ENCODE measurements at places on chromosomes 4 and X. TPM values are rescaled to one million over a fixed set of nuclear protein-coding genes. Genes with fewer than 3 reads are reported as not detected.

Gene NOA1
- 32.3 TPM for total RNA-seq

- H3K4me3 ChIP-seq, result no peak overlapping the region
- H3K36me3 ChIP-seq, result no peaks in the 10 kb centered on the region
- H3K27me3 ChIP-seq, result no peaks in the 10 kb centered on the region
- no peak overlapping the region for H3K27ac ChIP-seq
These were observed 17.2 kb downstream of the SPIN3 start for GRCh38 chrX:56978172-56978571.

GRCh38 chr4:115596265-115597001, 483.0 kb upstream of the NDST4 start:
- H3K36me3 ChIP-seq, result no peaks in the 10 kb centered on the region
- no peak overlapping the region for H3K4me3 ChIP-seq
- no peak for DNase-seq
- H3K27me3 ChIP-seq, result no peaks in the 10 kb centered on the region
- no peak overlapping the region for H3K27ac ChIP-seq

Gene CPZ
- 2.5 TPM for total RNA-seq

DNA sequence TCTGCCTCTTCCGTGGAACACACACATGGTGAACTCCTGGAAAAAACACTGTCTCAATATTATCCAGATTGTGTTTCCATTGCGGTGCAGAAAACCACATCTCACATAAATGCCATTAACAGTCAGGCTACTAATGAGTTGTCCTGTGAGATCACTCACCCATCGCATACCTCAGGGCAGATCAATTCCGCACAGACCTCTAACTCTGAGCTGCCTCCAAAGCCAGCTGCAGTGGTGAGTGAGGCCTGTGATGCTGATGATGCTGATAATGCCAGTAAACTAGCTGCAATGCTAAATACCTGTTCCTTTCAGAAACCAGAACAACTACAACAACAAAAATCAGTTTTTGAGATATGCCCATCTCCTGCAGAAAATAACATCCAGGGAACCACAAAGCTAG, 87.9 kb downstream of the TET2 start:
- no peaks in the 10 kb centered on the region for H3K27me3 ChIP-seq
- no peak overlapping the region for H3K4me3 ChIP-seq
- H3K36me3 ChIP-seq, result peaks cover 40% of the 10 kb centered on the region
- DNase-seq, result no peak
- H3K27ac ChIP-seq, result no peak overlapping the region

Gene SCD5
- 13.2 TPM for total RNA-seq

DNA sequence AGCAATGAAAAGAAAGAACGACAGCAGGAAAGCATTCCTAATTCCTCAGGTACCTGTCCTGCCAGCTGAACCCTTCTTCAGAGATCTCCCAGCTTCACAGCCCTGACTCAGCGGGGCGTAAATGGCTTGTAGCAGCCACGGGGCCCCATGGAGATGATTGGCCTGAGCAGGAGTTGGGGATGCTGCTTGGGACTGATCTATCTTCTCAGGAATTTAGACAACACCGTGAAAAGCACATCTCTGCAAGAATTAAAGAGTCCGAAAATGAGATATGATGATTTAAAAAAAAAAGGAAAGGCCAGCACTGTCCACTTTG, 22.5 kb upstream of the SLC25A4 start:
- H3K4me1 ChIP-seq, result no peaks in the 10 kb centered on the region
- DNase-seq, result no peak
- H3K27me3 ChIP-seq, result peaks cover 4% of the 10 kb centered on the region
- H3K4me3 ChIP-seq, result no peak overlapping the region
- no peak overlapping the region for H3K27ac ChIP-seq

DNA sequence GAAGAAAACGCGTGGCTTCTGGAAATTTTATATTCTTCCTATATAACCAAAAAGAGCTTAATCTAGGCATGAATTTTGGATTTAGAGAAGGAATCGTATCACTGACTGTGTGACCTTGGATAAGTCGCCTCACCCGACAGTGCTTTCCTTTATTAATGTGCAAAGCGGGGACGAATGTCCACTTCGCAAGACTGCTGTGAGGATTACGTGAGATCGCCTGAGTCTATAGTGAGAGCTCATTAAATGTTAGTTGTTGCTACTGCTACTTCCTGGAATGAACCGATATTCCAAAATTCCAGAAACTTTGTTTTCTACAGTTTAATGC, 448 bp upstream of the TBC1D8B start:
- H3K4me1 ChIP-seq, result no peaks in the 10 kb centered on the region
- no peak for DNase-seq
- H3K4me3 ChIP-seq, result peak overlapping the region; percentile 59

DNA sequence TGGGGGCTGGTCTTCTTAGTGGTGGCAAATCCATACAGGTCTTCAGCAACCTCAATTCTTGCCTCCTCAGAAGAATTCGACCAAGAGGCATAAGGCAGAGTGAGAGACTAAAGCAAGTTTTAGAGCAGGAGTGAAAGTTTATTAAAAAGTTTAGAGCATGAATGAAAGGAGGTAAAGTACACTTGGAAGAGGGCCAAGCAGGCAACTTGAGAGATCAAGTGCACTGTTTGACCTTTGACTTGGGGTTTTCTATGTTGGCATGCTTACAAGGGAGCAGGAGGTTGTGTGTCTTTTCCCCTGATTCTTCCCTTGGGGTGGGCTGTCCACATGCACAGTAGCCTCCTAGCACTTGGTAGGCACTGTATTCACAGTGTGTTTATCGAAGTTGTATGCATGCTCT, 91.2 kb downstream of the CPE start:
- no peaks in the 10 kb centered on the region for H3K36me3 ChIP-seq
- DNase-seq, result no peak
- no peak overlapping the region for H3K4me3 ChIP-seq
- no peaks in the 10 kb centered on the region for H3K4me1 ChIP-seq
- H3K27ac ChIP-seq, result no peak overlapping the region

DNA sequence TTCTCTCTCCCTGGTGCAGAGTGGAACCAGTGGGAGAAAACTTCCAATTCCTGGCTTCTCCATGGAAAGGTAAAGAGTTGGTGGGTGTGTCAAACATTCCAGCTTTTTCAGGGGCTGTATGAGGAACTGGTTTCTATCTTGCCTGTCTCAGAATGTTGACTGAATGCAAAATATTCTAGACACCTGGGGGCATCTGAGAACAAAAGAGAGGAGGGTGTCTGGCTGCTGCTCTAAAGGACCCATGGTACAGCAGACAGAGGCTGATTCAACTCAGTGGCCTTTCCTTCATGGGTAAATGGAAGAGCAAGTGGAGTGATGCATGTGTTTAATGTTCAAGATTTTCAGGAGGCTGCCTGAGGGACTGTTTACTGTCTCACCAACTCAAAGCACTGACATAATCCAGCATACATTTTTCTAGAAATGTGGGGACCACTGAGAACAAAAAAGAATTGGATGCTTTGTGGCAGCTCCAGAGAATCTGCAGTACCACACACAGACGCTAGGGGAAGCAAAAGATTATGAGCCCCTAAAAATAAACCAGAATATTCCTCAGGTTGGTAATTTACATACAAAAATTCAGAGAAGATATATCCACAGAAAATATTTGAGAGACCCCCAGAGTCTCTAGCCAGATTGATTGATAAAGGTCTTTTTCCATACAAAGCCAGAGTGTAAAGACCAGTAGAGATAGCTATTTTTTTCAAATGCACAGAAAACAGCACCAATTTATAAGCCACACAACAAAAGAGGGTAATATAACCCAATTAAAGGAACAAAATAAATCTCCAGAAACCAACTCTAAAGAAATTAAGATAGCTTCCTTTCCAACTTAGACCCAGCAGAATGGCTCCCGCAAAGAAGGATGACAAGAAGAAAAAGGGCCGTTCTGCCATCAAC, 48.0 kb upstream of the STARD8 start:
- no peaks in the 10 kb centered on the region for H3K4me1 ChIP-seq
- H3K27me3 ChIP-seq, result no peaks in the 10 kb centered on the region
- no peak overlapping the region for H3K4me3 ChIP-seq
- DNase-seq, result no peak
- no peaks in the 10 kb centered on the region for H3K36me3 ChIP-seq

GRCh38 chr4:99645036-99645435, 12.6 kb downstream of the C4orf54 start:
- no peak overlapping the region for H3K27ac ChIP-seq
- no peak overlapping the region for H3K4me3 ChIP-seq
- no peaks in the 10 kb centered on the region for H3K4me1 ChIP-seq
- peaks cover 2% of the 10 kb centered on the region for H3K27me3 ChIP-seq
- no peak for DNase-seq

Gene KLHL4
- not detected for total RNA-seq

Gene TMEM131L
- 20.4 TPM for total RNA-seq

DNA sequence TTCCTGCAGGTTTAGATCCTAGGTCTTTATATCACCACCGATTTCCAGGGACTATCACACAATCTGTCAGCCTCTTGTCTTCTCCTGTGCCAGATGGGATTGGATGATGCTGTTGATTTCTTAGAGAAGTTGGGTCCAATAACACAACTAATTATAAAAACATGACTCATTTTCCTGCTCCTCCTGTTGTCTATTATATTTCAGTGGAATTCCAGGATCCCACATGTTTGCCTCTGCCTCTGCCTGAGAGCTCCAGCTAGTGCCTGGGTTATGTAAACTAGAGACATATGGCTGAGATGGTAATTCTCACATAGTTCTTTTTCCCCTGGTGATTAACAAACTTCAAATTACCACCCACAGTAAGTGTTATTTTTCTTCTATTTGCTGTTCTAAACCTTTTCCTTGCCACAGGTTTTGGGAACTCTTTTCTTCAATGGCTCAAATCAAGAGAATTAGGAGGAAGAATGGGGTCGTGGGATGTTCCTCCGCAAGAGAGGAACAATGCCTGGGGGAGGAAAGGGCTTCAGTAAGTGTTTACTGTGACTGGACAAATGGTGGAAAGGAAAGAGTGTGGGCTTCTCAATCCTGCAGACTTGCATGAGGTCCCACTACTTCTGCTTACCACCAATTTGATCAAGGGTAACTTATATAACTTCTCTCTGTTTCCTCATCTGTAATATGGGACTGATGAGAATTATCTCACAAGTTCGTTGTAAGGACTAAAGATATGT, 3.4 kb upstream of the HOPX start:
- no peaks in the 10 kb centered on the region for H3K27me3 ChIP-seq
- H3K36me3 ChIP-seq, result no peaks in the 10 kb centered on the region
- H3K4me1 ChIP-seq, result peaks cover 22% of the 10 kb centered on the region
- no peak overlapping the region for H3K4me3 ChIP-seq
- H3K27ac ChIP-seq, result no peak overlapping the region

Gene CYTL1
- 0.68 TPM for total RNA-seq

GRCh38 chr4:159540038-159540437, 437.2 kb downstream of the RAPGEF2 start:
- no peaks in the 10 kb centered on the region for H3K4me1 ChIP-seq
- H3K27me3 ChIP-seq, result no peaks in the 10 kb centered on the region
- no peak for DNase-seq
- H3K36me3 ChIP-seq, result no peaks in the 10 kb centered on the region

GRCh38 chr4:66094070-66094469, 423.8 kb upstream of the EPHA5 start:
- no peak for DNase-seq
- H3K4me1 ChIP-seq, result no peaks in the 10 kb centered on the region
- H3K27me3 ChIP-seq, result no peaks in the 10 kb centered on the region
- no peak overlapping the region for H3K4me3 ChIP-seq

DNA sequence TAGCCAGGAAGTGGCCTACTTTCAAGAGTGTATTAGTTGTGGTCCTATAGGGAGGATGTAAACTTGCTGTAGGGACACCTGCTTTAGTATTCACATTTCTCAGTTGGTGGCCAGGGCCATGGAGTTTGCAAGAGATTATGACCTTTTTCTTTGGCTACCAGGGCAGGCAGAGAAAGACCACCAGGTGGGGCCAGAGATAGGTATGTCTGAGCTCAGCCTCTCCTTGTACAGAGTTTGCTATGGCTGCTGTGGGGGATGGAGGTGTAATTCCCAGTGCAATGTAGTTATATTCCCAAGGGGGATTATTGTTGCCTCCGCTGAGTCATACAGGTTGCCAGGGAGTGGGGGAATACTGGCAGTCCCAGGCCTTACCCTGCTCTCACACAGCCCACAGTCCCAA, 26.3 kb upstream of the DACH2 start:
- H3K27ac ChIP-seq, result no peak overlapping the region
- H3K4me1 ChIP-seq, result no peaks in the 10 kb centered on the region

- no peaks in the 10 kb centered on the region for H3K4me1 ChIP-seq
- no peaks in the 10 kb centered on the region for H3K27me3 ChIP-seq
- H3K36me3 ChIP-seq, result no peaks in the 10 kb centered on the region
- no peak overlapping the region for H3K27ac ChIP-seq
These were observed 39.4 kb upstream of the WDFY3 start for GRCh38 chr4:85005865-85006377.

GRCh38 chrX:38669428-38669827, 108.1 kb downstream of the TSPAN7 start:
- H3K27ac ChIP-seq, result no peak overlapping the region
- H3K4me1 ChIP-seq, result no peaks in the 10 kb centered on the region
- H3K4me3 ChIP-seq, result no peak overlapping the region
- no peaks in the 10 kb centered on the region for H3K36me3 ChIP-seq
- DNase-seq, result no peak
- H3K27me3 ChIP-seq, result no peaks in the 10 kb centered on the region
